ENCODE measurements at places on chromosomes 11 and 22.
A peak's percentile ranks its signal among the peaks of the same experiment; 100 is the strongest.

- DNase-seq, result peak; percentile 90
These were observed 220.7 kb upstream of the SESN3 start for GRCh38 chr11:95451682-95452081.

- peak; percentile 89 for DNase-seq
These were observed 20.6 kb upstream of the PRDM10 start for GRCh38 chr11:130023204-130023603.

DNA sequence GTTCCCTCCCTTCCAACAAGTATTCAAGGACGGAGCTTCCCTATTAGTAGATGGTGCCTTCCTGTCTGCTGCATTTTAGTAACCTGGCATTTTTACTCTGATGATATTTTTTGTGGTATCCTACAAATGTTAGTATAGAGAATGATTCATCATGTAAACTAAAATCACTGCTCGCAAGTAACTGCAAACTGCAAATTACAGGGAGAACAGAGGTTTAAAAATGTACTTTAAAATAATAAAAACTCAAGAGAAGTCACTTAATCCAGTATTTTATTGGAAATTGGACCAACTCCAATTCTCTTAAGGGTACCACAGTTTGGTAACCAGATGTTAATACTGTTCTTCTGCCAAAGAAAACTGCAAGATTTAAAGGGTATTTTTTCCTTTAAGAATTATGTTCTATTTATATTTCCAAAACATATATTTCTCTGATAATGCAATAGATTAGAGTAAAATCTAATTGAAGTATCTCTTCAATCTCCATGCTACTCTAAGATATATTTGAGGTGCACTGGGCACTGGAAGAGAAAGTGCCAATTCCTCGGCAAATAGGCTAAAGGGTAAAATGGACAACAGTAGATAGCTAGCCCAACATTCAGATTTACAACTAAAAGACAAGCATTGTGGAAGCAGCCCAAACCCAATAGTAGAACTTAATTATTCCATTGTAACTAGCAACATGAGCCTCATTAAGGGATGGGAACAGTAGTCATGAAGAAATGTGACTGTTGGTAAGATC lies 298.0 kb downstream of the TTC28 start:
- DNase-seq, result peak; percentile 30

DNA sequence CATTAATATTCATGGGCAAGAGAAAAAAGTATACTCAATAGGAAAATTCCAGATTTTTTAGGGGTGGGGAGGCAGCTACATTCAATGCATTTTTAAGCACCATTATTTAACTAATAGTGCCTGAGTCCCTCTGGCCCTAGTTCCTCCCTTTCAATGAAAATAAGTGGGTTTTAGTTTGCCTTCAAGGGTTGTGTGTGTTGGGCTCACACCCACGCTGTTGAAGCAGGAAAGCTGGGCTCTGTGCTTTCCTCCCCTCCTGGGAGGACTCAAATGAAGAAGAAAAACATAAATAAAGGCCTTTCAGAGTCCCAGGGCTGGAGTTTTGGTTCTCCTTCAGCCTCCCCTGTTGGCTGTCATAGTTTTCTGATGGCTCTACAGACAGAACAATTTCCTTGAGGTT lies 366.2 kb downstream of the MIAT start:
- no peak for DNase-seq

DNA sequence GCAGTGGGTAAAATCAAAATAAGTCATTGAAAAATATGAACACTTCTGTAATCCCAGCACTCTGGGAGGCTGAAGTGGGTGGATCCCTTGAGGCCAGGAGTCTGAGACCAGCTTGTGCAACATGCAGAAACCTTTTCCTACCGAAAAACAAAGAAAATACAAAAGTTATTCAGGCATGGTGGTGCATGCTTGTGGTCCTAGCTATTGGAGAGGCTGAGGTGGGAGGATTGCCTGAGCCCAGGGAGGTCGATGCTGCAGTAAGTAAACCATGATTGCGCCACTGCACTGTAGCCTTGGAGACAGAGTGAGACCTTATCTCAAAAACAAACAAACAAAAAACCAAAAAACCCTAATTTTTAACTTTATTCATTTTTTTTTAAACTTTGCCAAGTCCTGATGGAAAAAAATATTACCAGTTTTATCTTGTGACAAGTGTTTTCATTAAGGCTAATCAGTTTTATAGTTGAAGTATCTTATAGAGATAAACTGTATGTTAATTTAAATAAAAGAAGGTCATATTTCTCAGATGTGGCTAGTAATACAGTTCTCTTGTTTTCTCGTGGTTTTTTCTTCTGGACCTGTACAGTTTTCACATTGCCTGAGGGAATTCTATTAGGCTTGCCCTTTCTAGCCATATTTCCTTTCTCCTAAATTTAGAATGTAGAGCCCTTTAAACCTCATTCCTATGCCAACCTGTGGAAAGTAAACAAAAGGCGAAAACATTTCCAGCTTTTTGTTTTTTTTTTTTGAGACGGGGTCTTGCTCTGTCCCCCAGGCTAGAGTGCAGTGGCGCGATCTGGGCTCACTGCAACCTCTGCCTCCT lies 9.4 kb downstream of the HIPK3 start:
- DNase-seq, result peak; percentile 89

GRCh38 chr22:32815943-32816342 lies 14.4 kb downstream of the TIMP3 start:
- DNase-seq, result no peak
